COLO829 (cell line): ENCODE measurements at places on chromosomes 7 and 10.

- no peak for DNase-seq
Measured at GRCh38 chr10:49000437-49001398, 61.1 kb upstream of the LRRC18 start.

DNA sequence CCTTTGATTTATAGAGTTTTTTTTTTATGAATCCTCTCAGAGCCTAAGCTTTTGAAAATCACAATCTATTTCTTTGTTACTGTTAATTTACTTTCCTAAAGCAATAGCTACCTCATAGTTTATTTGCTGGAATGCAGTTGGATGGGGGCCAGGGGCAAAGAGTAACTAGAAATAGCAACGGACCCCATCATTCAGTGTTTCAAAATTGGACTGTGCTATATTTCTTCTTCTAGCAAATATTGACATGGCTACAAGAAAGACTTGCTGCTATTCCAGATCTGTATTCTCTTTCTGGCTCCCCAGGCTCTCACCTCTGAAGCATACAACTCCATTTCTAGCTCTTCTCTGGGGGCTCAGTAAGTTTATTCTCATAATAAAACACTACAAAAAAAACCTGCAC is 661.6 kb upstream of the NRG3 start:
- DNase-seq, result no peak

DNA sequence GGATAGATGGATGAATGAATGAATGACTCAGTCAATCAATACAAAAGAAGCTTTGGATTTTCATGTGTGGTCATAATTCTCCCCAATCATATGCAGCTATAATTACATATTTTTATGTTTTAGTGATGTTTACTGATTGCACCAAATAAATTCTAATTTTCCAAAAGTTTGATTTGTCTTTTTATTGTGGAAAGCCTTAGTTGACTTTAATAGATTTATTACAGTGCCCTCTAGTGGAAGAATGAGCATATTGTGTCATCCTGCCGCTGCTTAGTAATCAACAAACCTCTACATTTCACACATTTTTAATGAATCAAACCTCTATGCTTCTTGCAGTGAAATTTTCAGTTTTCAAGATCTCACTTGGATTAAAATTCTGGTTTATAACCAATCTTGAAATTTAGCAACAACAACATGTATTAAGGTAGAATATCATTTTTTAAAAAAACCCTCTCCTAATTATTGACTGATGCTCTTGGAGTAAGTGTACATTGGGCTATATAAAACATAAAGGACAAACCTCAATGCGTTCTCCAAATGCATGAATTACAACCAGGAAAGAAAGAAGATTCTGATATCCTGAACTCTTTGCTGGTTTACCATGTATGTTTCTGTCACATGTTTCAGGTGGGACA is 55.6 kb upstream of the PNLIP start:
- peak; percentile 10 for DNase-seq

- no peak for DNase-seq
Measured at GRCh38 chr10:126075009-126075408, 178.6 kb downstream of the FANK1 start.

- no peak for DNase-seq
Measured at GRCh38 chr7:158588878-158589442, 1.3 kb upstream of the PTPRN2 start.

DNA sequence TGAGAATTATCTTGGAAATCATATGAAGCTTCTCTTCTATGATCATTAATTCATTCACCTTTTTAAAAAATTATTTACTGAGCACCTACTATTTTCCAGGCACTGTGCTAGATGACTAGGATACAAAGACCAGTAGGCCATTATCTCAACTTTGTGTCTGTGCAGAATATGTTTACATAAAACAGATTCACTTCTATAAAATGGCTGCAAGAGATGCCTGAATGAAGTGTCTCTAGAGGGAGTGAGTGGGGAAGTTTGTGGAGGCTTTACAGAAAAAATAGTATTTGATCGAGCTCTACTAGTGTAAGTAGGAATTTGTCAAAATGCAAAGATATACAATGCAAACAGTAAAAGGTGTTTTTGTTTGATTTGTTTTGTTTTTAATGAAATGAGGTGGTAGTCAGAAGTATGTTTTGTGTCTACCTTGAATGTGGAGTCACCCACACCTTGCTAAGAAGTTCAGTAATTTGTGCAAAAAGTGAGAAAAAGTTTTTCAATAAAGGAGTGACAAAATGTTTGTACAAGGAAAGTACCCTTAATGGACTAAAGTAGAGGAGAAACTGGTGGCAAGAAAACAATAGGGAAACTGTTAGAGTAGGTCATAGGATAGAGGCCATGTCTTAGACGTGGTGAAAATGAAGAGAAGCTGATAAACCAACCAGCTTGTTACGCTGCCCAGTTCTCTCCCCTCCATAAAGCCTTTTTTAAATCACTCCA is 125.5 kb downstream of the KCND2 start:
- DNase-seq, result no peak

GRCh38 chr7:19080093-19080492 is 37.3 kb downstream of the TWIST1 start:
- DNase-seq, result no peak

DNA sequence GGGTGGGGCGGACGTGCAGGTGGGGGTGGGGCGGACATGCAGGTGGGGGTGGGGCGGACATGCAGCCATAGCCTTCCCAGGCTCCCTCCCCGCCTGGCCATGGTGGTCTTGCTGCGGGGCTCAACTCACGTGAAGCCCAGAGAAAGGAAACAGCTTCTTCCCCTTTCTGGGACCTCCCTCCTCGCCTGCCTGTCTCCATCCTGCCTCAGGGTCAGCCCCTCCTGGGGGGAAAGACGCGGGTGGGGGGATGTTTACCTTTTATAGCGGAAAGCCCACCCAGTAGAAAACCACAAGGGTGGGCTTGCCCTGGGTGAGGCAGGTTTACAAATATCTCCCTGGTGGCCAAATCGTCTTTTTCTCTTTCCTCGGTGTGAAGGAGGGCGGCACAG is 520.0 kb downstream of the GLRX3 start:
- no peak for DNase-seq

DNA sequence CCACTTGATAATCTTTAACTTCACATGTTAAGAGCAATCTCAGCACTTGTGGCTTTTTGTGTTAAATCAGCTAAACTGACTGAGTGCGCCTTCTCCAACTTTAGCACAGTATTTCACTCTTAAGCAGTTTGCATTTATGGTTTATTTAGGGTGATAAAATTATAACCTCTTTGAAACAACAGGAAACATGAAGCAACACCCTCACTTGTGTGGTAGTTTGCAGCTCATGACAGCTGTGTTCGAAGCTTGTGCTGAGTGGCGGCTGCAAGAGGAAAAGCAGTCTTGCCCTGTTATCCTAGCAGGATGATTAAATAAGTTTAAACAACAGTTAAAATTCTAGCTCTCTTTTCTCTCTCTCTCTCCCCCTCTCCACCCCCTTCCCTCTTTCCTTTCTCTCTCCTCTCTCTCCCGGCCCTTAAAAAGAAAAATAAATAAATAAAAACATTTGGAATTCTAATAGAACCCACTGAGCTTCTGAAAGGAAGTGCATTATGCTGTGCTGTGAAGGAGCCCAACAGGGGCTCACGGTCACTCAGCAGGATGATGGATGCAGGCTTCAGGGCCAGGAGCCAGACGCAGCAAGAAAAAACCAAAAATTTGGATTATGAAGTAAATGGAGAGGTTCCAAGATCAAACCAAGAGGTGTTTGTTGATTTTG is 25.2 kb downstream of the OGDH start:
- no peak for DNase-seq
